ENCODE measurements at places on chromosomes 7 and 10.

GRCh38 chr10:126259760-126260479 is 128.4 kb downstream of the ADAM12 start:
- no peak overlapping the region for H3K27ac ChIP-seq
- H3K4me3 ChIP-seq, result no peak overlapping the region
- H3K27me3 ChIP-seq, result peaks cover 19% of the 10 kb centered on the region
- H3K36me3 ChIP-seq, result no peaks in the 10 kb centered on the region
- peaks cover 5% of the 10 kb centered on the region for H3K4me1 ChIP-seq

DNA sequence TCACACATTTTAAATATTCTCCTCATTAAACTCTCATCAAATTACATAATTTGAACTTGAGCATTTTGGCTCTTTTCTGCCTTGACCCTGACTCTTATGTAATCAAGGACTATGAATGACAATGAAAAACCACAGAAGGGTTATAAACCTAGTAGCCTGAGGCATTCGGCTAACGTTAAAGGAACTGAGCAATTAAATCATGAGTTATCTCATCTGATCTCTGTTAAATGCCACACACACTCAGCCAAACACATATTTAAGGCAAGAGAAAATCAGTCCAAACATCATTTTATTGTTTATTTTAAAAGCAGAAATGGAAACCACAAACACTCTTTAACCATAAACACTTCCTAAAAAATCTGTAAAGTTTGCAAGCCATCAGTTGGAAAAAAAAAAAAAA is 204.3 kb downstream of the DGKI start:
- no peak for DNase-seq
- no peaks in the 10 kb centered on the region for H3K27me3 ChIP-seq
- H3K36me3 ChIP-seq, result no peaks in the 10 kb centered on the region
- H3K4me3 ChIP-seq, result no peak overlapping the region

GRCh38 chr10:62461120-62461519 is 87.0 kb downstream of the ZNF365 start:
- no peak for DNase-seq
- no peaks in the 10 kb centered on the region for H3K27me3 ChIP-seq
- H3K4me1 ChIP-seq, result peaks cover 2% of the 10 kb centered on the region
- no peak overlapping the region for H3K27ac ChIP-seq

DNA sequence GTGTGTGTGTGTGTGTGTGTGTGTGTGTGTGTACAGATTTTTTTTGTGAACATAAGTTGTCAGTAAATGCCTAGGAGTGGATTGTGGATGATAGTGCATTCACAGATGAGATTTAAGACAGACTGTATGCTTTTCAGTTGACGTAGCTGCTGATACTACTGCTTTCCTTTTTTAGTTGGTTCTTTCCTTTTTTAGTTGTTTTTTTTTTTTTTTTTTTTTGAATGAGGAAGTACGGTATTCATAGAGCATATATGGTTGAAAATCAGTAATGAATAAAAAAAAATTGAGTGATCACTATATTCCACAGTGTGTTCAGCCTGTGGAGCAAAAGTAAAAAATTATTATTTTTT is 80.5 kb downstream of the RBM33 start:
- H3K4me3 ChIP-seq, result no peak overlapping the region
- H3K27ac ChIP-seq, result no peak overlapping the region
- H3K36me3 ChIP-seq, result peaks cover 15% of the 10 kb centered on the region
- H3K27me3 ChIP-seq, result no peaks in the 10 kb centered on the region
- no peak for DNase-seq

DNA sequence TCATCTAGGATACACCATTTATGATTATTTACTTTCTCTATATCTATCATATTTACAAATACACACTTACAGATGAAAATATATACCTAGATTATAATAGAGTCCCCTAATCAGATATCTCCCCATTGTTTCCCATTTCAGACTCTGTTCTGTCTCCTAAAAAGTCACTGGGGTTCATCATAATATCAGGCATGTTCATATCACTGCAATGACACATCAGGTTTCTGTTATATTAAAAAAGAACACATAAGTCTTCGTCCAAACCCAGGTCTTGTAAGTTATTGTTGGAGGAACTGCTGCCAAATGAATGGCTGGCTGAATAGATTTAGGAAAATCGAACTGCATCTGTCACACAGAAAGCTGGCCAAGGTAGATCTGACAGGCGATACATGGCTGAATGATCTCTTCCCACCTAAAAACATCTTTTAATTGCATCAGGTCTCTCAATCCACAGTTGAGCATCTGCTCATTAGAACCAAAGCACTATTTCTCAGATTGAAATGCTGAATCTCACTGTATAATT is 178.7 kb downstream of the CACNA2D1 start:
- H3K36me3 ChIP-seq, result no peaks in the 10 kb centered on the region
- DNase-seq, result no peak

DNA sequence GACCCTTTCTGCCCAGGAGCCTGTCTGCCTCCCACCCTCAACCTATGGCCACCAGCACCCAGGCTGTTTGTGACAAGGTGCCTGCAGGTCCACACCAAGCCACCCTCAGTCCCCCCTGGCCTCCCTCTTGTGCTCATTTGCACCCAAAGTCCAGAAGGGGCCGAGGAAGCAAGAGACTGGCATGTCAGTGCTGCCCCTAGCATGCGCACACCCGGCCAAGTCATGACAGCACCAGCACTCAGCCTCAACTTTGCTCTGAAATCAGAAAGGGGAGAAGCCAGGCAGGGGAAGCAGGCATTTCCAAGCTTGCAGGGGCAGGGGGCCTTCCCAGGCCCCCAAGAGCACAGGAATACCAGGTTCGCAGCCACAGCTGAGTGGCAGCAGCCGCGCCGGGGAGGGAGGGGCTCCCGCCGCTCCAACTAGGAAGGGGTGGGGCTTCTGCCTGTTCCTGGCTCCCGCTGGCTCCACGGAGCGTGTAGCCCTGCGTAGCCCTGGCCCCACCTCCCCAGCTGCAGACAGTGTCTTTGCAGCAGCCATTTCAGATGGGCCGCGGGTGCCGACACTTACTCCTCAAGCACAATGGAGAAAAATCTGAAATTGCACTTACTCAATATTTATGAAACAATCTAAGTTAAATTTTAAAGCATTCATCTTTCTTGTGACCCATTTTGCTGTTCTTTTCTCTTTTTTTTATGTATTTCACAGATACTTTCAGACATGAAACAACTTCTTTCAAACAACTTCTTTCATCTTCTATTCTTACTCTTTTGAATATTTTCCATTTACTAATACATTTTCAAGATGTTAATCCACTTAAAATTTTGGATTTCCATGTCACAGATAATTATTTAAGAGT is 54.9 kb upstream of the ABCB5 start:
- no peaks in the 10 kb centered on the region for H3K27me3 ChIP-seq
- H3K36me3 ChIP-seq, result no peaks in the 10 kb centered on the region
- H3K4me1 ChIP-seq, result no peaks in the 10 kb centered on the region
- no peak overlapping the region for H3K27ac ChIP-seq
- no peak for DNase-seq

GRCh38 chr7:42108803-42109528 is 128.0 kb downstream of the GLI3 start:
- DNase-seq, result no peak
- H3K27ac ChIP-seq, result no peak overlapping the region
- H3K36me3 ChIP-seq, result no peaks in the 10 kb centered on the region
- H3K27me3 ChIP-seq, result no peaks in the 10 kb centered on the region
- H3K4me3 ChIP-seq, result no peak overlapping the region

GRCh38 chr7:54782829-54783228 is 23.8 kb upstream of the SEC61G start:
- H3K27ac ChIP-seq, result no peak overlapping the region
- H3K36me3 ChIP-seq, result no peaks in the 10 kb centered on the region
- H3K4me1 ChIP-seq, result no peaks in the 10 kb centered on the region
- H3K27me3 ChIP-seq, result peaks cover 8% of the 10 kb centered on the region
- no peak for DNase-seq

Measured in left ventricle myocardium inferior (tissue), 1 donor.